Panc1 (cell line): ENCODE measurements at places on chromosomes 5 and 9.

DNA sequence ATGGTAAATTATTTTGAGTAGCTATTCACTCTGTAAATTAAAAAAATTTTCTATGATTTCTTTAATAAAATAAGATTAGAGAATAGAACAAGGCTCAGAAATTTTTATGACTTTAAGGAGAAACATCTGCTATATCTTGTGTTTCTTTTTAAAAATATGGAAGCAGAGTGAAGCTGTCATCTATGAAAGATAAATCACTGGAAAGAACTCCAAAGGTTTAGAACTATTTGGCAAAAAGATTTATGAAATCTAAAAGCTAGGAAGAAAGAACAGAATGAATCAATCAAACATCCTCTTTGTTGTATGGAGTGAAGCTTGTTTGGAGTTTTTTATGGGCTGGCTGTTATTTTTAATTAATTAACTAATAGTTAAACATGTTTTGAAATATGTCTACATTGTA is 89.8 kb upstream of the ACTBL2 start:
- no peaks in the 10 kb centered on the region for H3K4me1 ChIP-seq
- no peak overlapping the region for H3K4me3 ChIP-seq
- no peaks in the 10 kb centered on the region for H3K27me3 ChIP-seq
- no peak overlapping the region for H3K27ac ChIP-seq
- DNase-seq = no peak

- H3K27me3 ChIP-seq = no peaks in the 10 kb centered on the region
- H3K4me1 ChIP-seq = 0 out of 2 replicates have a peak, but pooled peaks cover 4% of the 10 kb centered on the region
- no peak for DNase-seq
- no peaks in the 10 kb centered on the region for H3K36me3 ChIP-seq
Observed at GRCh38 chr5:174596429-174596828, 128.0 kb upstream of the MSX2 start.

DNA sequence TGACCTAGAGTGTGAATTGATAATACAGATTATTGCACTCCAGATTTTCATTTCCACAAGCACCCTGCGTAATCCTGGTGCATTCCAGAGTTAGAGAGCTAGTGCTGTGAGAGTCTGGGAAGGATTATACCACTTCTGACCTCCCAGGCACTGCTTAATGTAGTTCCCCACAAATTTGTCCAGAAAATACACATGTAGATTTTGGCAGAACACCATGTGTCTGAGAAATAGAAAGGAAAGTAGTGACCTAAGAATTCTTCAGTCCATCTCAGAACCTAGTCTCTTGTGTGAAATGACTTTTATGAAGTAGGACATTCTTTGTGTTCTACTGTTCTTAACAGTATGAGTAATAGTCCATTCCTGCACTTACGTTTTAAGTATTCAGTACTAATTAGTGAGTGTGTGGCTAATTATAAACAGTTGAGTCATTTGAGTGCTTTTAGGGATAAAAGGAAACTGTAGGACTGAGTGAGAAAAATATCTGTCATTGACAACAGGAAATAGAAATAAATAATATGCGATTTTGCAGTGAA is 27.8 kb upstream of the PTPDC1 start:
- no peaks in the 10 kb centered on the region for H3K36me3 ChIP-seq
- DNase-seq = no peak
- H3K4me1 ChIP-seq = no peaks in the 10 kb centered on the region
- H3K27ac ChIP-seq = no peak overlapping the region
- no peak overlapping the region for H3K4me3 ChIP-seq

GRCh38 chr9:117188394-117188793 is 226.5 kb downstream of the ASTN2 start:
- no peak for DNase-seq
- H3K4me1 ChIP-seq = no peaks in the 10 kb centered on the region
- H3K4me3 ChIP-seq = no peak overlapping the region
- no peaks in the 10 kb centered on the region for H3K27me3 ChIP-seq
- H3K36me3 ChIP-seq = no peaks in the 10 kb centered on the region
- no peak overlapping the region for H3K27ac ChIP-seq

DNA sequence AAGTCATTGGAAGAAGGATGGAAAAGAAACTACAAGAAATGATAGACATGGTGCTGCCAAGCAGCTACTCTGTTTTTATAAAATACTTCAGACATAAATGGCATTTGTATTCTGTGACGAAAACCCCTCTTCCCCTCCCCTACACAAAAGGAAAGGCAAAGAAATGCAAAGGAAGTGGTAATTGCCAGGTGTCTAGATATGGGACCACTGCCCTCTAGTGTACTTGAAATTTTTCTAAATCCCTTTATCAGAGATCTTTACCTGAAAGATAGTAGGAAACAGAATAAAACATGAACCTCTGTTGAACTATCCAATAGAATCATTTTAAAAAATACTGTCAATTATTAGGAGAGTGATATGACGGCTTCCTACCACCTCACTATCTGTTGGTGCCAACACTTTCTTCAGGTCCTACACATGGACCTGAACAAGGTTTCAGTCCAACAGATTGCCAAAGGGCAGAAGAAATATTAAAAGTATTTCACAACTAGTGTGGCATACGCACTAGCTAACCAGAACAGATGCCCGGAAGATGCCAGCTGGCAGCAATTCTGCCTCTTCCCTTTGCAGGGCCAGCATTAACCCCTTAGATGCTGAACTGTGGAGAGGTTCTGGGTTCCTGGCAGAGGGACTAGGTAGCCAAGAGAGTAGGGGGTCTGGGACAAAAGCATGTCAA is 104.1 kb downstream of the TSSK1B start:
- no peaks in the 10 kb centered on the region for H3K27me3 ChIP-seq
- H3K4me3 ChIP-seq = no peak overlapping the region
- no peaks in the 10 kb centered on the region for H3K36me3 ChIP-seq
- no peak for DNase-seq

DNA sequence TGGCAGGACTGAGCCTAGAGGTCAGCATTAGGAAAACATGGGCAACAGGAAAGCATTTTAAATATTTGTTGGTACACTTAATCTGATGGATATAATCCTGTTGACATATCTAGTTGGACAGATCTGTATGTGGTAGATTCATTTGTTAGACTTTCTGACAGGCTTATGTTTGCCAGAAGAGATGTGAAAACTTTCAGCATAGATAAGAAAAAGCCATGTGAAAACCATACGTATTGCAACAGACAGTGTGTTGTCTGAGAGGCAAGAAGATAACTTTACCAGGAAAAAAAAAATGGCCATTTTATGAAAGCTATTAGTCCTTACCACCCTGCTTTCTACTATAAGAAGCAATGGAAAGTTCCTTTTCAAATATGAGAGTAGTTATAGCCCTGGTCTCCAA is 1902.2 kb upstream of the C9orf72 start:
- no peak for DNase-seq
- no peak overlapping the region for H3K27ac ChIP-seq
- no peaks in the 10 kb centered on the region for H3K36me3 ChIP-seq
- no peaks in the 10 kb centered on the region for H3K4me1 ChIP-seq
- no peaks in the 10 kb centered on the region for H3K27me3 ChIP-seq

DNA sequence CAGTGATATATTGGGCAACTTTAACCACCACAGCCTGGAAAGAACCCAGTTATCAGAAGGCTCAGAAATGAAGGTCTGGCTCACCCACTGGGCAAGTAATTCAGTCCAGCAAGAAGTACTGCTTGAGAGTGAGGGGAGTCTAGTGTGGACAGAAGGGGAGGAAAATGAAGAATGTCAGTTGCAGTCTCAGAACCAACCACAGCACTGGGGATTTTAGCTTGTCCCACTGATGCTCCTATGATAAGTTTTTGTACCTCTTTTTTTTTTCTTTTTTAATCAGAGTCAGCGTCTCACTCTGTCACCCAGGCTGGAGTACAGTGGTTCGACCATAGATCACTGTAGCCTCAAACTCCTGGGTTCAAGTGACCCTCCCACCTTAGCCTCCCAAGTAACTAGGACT is 9.4 kb upstream of the CD72 start:
- no peaks in the 10 kb centered on the region for H3K27me3 ChIP-seq
- H3K4me3 ChIP-seq = no peak overlapping the region
- DNase-seq = no peak
- no peaks in the 10 kb centered on the region for H3K4me1 ChIP-seq

DNA sequence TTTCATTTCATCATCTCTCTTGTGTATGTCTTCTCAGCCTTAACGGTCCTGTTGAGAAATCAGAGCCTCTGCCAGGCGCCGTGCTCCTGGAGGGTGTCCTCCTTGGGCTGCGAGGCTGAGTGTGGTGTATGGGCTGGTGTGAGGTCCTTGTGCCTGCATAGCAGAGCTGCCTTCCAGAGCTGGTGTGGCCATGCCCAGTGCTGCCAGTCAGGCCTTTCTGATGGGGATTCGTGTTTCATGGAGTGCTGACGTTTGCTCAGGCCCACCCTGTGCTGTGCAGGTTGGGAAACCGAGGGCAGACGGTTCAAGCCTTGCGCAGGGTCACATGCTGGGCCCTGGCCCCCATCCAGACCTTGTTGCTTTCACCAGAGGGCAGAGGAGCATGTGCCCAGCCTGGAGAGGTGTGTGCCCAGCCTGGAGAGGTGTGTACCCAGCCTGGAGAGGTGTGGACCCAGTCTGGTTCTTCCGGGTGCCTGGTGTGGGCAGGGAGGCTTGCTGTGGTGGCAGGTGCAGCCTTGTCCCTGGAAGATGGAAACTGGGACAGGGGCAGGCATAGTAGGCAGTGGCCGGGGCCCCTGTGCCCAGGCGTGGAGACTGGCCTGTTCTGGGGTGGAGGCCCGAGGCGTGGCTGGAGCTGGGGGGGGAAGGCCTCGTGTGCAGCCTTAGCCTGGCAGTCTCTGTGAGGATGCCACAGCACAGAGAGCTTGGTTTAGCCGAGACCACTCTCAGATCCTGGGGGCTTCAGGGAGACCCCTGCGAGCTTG is 84.0 kb downstream of the RXRA start:
- H3K27me3 ChIP-seq = no peaks in the 10 kb centered on the region
- peaks cover 31% of the 10 kb centered on the region for H3K4me1 ChIP-seq
- no peak overlapping the region for H3K27ac ChIP-seq
- DNase-seq = no peak

- H3K4me3 ChIP-seq = no peak overlapping the region
- H3K4me1 ChIP-seq = no peaks in the 10 kb centered on the region
- no peak for DNase-seq
- H3K36me3 ChIP-seq = no peaks in the 10 kb centered on the region
- H3K27ac ChIP-seq = no peak overlapping the region
Observed at GRCh38 chr5:65907135-65907534, 19.2 kb upstream of the ERBIN start.

DNA sequence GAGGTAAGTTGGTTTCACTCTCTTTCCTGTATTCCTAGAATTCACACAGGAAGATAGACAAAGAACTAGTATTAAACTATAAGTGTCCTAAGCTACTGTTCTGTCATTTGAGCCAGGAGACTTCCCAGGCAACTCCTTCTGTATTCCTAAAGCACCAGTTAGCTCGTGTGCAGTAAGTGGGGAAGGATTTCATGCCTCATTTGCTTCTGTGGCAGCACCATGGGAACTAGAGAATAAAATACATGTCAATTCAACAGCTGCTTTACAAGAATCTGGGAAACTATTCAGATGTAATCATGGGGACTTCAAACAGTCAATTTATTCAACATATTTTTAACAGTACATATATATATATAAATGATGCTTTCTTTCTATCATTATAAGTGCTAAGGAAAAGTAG is 762.3 kb downstream of the PRELID2 start:
- no peaks in the 10 kb centered on the region for H3K36me3 ChIP-seq
- H3K27me3 ChIP-seq = no peaks in the 10 kb centered on the region

GRCh38 chr9:125323615-125324014 is 62.0 kb downstream of the GAPVD1 start:
- no peak overlapping the region for H3K4me3 ChIP-seq
- H3K36me3 ChIP-seq = 0 out of 2 replicates have a peak, but pooled peaks cover 2% of the 10 kb centered on the region
- DNase-seq = no peak

GRCh38 chr5:89930591-89931392 is 478.8 kb downstream of the CETN3 start:
- peak overlapping the region; percentile 75 for H3K27ac ChIP-seq
- no peaks in the 10 kb centered on the region for H3K27me3 ChIP-seq
- no peaks in the 10 kb centered on the region for H3K36me3 ChIP-seq
- peaks cover 11% of the 10 kb centered on the region; the same call in 1 of the 2 replicates for H3K4me1 ChIP-seq
- peak; percentile 74 for DNase-seq

DNA sequence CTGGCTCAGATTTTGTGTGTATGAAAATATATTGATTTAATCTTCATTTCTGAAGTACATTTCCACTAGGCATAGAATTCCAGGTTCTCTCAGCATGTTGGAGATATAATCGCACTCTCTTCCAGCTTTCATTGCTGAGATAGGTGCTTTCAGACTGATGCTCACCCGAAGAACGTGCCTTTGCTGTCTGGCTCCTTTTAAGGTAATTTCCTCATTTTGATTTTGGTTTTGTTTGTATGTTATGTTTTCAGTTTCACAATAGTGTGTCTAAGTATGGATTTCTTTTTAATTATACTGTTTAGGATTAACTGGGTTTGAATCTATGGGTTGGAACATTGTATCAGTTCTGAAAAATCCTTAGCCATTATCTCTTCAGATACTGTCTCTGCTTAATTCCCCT is 132.0 kb upstream of the NFIB start:
- no peaks in the 10 kb centered on the region for H3K4me1 ChIP-seq
- H3K36me3 ChIP-seq = no peaks in the 10 kb centered on the region
- H3K4me3 ChIP-seq = no peak overlapping the region
- no peaks in the 10 kb centered on the region for H3K27me3 ChIP-seq
- DNase-seq = no peak

- no peaks in the 10 kb centered on the region for H3K36me3 ChIP-seq
- H3K27ac ChIP-seq = peak overlapping the region; percentile 77
- peaks cover 45% of the 10 kb centered on the region for H3K4me1 ChIP-seq
- no peaks in the 10 kb centered on the region for H3K27me3 ChIP-seq
- no peak overlapping the region for H3K4me3 ChIP-seq
Observed at GRCh38 chr5:150562832-150563231, 54.9 kb downstream of the NDST1 start.

DNA sequence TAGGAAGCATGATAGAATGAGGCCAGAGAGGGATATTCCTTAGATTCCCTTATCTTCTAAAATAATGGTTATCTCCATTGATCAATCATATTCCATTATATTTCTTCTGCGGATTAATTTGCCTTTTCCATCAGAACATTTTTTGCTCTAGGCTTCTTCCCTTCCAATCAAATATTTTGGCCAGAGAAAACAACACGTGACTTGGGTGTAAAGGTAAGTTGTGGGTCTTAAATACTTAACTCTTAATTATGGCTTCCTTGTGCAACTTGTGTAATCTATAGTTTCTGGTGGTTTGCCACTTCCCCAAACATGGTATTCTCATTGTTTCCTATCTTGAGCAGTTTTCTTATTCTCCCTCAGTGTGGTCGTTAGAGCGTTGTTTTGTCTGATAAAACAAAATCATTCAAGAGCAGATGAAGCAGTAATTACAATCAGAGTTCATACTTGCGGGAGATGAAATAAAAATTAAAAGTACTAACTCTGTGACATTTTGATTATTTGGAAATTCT is 889.3 kb downstream of the MAT2B start:
- no peaks in the 10 kb centered on the region for H3K36me3 ChIP-seq
- no peaks in the 10 kb centered on the region for H3K4me1 ChIP-seq
- no peak overlapping the region for H3K27ac ChIP-seq

- H3K4me3 ChIP-seq = no peak overlapping the region
- H3K27ac ChIP-seq = no peak overlapping the region
- H3K4me1 ChIP-seq = no peaks in the 10 kb centered on the region
Observed at GRCh38 chr5:168793841-168794837, 215.0 kb upstream of the PANK3 start.
